ENCODE measurements at places on chromosomes 12 and 14.

DNA sequence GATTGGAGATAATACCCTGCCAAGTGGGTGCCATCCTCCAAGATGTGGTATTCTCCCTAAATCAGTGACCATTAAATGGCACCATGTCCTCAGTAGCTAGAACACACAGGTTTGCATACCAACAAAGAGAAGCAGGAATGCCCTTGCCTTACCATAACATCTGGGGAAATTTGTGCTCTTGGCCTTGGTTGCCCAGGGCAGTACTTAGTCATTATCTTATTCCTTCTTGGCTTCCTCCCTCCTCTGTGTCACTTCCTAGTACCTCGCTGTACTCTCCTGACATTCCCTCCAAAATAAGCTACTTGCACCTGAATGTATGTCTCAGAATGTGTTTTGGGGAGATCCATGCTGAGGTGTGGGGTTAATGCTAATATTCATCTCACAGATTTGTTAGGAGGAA, 43.4 kb downstream of the GPR65 start:
- no peak for DNase-seq

GRCh38 chr14:68794130-68794850, 1.4 kb upstream of the ZFP36L1 start:
- DNase-seq = no peak

DNA sequence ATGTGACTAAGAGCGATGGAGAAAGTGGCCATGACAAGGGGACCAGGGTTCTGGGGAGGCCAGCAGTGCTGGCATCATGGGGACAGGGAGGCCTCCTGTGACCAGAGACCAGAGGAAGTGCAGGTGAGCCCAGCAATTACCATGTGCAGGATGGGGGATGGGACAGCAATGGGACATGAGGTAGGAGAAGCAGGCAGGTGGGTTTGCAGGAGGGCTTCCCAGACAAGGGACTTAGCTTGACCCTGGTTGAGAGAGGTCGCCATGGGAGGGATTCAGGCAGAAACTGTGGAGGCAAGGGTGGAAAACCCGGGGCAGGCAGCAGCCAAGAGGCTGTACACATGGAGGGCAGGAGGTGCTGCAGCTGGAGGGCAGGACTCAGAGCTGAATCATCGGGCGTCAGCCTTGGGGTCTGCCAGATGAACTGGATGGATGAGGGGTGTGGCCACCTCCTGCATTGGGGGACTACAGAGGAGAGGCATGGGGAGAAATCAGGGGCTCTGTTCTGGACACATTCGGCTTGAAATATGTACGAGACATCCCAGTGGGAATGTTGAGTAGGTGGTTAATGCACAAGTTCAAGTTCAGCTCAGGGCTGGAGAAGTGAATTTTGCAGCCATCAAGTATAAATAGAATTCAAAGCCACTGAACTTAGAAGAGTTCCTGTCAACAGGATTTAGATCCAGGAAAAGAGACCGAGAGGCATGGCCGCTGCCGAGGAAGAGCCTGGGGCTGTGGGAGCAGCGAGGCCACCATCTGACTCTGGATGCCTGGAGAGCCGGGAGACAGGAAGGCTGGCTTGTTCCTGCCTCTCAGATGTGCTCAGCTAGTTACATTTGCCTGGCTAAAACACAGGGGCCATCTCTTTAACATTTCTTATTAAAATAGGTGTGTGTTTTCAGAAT, 36.6 kb downstream of the SFSWAP start:
- no peak for DNase-seq

GRCh38 chr14:102911541-102911951, 10.9 kb upstream of the AMN start:
- no peak for DNase-seq

- no peak for DNase-seq
These were observed 41.8 kb upstream of the FOXN3 start for GRCh38 chr14:89458713-89459420.

GRCh38 chr14:89654998-89655397, 238.0 kb upstream of the FOXN3 start:
- no peak for DNase-seq

- no peak for DNase-seq
These were observed 2.1 kb downstream of the MYL6 start for GRCh38 chr12:56160193-56160763.

- no peak for DNase-seq
These were observed 127.6 kb downstream of the SLC25A47 start for GRCh38 chr14:100450736-100451135.
